ENCODE measurements at places on chromosomes 12 and 14.

DNA sequence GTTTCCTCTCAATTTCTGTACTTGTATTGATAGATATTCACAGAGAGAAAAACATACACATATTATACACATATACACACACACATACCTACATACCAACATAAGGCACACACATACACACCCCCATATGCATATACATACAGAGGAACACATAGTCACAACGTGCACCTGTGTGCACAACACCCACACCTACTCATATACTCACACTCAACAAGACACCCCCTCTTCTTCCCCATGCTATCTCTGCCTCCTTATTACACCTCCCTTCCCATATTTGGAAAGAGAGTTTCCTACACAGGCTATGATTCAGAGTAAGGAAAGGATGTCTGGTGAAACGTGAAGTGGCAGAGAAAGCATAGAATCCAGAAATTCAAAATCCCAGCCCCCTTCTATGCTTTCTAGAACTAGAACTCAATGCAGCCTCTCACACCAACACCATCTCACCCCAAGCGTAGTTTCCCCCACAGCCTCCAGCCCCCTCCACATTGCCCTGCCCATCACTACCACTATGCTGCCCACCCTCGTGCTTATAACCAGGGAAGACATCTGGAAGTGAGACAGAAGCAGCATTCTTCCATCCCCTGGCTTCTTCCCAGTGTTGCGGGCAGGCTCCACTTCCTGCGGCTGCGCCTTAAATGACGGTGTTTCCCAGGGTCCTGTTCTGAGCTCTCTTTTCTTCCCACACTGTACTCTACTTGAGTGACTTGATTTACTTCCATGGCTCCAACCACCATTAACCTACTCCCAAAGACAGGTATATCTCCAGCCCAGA lies 2.4 kb downstream of the RNASE8 start:
- DNase-seq = no peak

- no peak for DNase-seq
These were observed 18.0 kb upstream of the CMKLR1 start for GRCh38 chr12:108356835-108357806.

- no peak for DNase-seq
These were observed 60.4 kb upstream of the FOXN3 start for GRCh38 chr14:89477391-89477790.

- DNase-seq = no peak
These were observed 210.2 kb downstream of the PTPRO start for GRCh38 chr12:15532364-15532977.

- no peak for DNase-seq
These were observed 19.4 kb downstream of the RAP1B start for GRCh38 chr12:68630050-68630449.

GRCh38 chr12:113594967-113595366 lies 123.3 kb upstream of the LHX5 start:
- DNase-seq = no peak

DNA sequence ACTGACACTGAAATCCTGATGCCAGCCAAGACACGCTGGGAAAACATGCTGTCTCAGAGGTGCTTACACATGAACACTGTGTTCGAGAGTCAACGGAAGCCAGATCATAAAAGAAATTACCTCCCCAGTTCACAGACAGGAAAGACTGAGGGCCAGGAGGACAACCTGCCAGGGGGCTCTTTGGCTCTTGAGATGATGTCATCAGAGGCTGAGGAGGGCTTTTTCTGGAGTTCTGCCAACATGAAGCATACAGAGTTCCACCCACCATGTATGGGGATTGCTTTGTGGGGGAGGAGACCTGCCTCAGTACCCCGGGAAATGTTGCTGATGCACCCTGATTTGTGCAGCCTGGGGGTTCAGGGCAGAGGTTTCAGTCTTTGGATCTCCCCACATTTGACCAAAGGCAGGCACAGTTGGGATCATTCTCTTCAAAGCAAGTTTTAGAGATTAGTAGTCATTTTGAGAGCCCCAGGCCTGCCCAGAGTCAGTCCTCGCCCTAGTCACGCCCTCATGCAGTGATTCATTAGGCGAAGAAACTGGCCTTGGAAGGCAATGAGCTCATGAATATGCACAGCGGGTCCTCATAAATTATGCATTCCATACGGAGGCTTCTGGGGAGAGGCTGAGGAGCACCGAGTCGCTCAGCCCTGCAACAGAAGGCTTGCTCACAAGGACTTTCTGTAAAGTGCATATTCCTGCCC lies 34.9 kb upstream of the EML1 start:
- DNase-seq = no peak

- DNase-seq = no peak
These were observed 8.3 kb downstream of the RESF1 start for GRCh38 chr12:31967539-31967938.

DNA sequence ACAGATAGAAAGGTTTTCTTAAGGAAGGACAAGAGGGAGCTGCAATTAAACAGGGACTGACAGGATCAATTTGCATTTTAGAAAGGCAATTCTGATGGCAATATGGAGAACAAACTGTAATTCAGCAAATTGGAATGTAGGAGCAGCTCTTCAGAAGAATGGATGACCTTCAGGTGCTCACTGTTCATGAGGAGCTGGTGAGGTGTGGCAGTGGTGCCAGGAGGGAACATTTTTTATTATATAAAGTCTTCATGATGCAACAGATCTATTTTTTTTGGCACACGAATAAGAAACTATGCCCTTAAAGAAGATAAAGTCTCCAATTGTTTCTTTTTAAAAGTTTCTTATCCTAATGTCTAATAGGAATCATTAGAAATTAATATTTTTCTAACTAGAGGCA lies 151.7 kb downstream of the SLC38A4 start:
- no peak for DNase-seq

DNA sequence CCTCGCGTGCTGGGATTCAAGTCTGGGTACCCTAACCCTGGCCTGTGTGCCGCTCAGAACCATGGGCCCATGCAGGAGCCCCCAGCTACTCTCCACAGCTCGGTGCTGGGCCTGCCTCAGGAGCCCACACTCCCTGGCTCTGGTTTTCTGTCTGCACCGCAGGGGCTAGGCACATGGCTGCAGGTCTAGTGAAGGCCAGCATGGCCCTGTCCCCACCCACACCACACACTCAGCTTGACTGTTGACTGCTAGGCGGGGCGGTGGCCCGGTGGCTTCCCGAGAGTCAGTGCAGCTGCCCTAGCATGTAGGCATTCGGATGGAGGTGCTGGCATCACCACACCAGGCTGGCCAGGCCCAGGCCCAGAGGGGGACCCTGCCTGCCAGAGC lies 7.9 kb downstream of the INF2 start:
- no peak for DNase-seq

DNA sequence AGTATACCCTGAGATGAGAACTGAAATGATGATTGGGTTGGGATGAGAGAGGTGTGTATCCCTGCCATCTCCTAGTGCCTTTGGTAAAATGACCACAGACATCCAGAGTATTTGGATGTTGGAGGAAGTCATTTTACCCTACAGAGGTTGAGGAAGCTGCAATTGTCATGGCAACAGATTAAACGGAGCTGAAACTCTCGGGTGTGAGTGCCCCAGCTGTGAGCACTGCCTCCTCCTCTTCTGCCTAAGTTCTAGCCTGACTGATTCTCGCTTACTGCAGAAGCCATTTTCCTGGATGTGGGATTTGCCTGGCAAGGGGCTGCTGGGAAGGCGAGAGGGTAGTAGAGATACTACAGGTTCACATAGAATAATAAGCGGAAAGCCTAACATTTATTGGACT lies 10.3 kb upstream of the PPP4R4 start:
- DNase-seq = no peak

DNA sequence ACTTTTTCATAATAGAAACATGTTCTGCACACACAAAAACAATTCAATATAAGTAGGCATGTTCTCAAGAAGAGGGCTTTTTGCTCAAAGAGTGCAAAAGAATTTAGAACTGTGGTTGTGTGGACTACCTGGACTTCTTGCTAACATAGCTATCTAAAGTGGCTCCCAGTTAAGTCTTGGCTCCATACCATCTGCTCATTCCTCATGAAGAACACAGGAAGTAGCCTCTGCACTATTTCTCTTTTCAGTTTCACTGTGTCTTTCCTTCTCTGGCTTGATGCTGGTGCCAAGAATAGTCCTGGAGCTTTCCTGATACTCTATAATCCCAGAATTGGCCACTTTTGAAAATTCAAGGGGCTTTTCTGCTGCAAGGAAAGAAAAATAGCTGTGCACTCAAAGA lies 127.4 kb downstream of the CCER1 start:
- DNase-seq = no peak

GRCh38 chr12:96497855-96498254 lies 8.5 kb downstream of the CFAP54 start:
- DNase-seq = no peak

GRCh38 chr14:28483506-28483905 lies 283.1 kb upstream of the FOXG1 start:
- no peak for DNase-seq

DNA sequence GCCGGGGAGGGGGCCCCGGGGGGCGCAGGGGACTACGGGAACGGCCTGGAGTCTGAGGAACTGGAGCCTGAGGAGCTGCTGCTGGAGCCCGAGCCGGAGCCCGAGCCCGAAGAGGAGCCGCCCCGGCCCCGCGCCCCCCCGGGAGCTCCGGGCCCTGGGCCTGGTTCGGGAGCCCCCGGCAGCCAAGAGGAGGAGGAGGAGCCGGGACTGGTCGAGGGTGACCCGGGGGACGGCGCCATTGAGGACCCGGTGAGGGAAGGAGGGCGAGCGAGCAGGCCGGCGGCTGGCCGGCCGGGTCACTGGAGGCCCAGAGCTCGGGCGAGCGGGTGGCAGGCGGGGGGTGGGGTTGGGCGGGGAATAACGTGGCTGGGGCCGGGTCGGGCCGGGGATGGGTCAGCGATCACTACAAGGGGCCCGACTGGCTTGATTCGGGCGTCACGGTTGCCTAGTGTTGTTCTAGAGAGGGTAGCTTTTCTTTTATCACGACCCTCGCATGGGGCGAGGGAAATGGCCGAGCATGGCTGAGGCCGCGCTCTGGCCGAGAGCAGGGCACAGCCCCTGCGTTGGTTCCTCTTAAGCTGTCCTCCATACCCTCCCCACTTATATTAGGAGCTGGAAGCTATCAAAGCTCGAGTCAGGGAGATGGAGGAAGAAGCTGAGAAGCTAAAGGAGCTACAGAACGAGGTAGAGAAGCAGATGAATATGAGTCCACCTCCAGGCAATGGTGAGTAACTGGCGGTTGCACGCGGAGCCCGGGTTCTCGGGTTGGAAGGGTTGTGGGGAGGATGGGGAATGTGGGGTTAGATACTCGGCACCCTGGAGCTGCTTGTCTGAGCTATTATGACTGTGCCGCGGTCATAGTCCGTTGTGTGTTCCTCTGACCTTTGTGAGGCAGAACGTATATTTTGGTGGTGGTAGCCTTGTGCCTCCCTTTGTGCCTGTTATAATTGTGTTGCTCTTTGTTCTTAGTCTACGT lies 603 bp downstream of the PABPN1 start:
- DNase-seq = no peak

- no peak for DNase-seq
These were observed 451.3 kb downstream of the ZFP36L1 start for GRCh38 chr14:68341411-68342212.

GRCh38 chr14:94306047-94306978 lies 13.2 kb upstream of the SERPINA10 start:
- no peak for DNase-seq

DNA sequence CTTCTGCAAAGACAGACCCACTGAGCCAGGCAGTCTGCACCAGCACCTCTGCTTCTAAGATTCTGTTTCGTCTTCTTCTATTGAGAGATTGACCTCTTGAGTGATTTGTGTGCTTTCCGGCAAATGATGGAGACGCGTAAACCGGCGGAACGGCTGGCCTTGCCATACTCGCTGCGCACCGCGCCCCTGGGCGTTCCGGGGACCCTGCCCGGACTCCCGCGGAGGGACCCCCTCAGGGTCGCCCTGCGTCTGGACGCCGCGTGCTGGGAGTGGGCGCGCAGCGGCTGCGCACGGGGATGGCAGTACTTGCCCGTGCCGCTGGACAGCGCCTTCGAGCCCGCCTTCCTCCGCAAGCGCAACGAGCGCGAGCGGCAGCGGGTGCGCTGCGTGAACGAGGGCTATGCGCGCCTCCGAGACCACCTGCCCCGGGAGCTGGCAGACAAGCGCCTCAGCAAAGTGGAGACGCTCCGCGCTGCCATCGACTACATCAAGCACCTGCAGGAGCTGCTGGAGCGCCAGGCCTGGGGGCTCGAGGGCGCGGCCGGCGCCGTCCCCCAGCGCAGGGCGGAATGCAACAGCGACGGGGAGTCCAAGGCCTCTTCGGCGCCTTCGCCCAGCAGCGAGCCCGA lies 703 bp downstream of the ASCL4 start:
- DNase-seq = no peak

DNA sequence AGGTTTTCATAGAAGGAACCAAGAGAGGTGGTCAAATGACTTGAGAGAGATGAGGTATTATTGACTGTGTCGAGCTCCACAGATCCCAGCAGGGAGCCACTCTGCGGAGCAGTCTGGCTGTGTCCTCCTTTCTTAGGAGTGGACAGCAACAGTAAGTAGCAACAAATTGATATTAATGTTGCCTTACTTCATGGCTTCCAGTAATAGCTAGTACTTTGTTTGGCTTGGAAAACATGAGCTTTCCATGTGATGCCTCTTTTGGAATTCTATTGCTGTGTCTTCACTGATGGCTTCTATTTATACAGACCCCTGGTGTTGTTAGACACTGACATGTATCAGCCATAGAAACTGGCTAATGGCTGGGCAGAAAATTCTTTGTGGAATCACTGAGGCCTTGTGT lies 531.2 kb upstream of the CCDC196 start:
- no peak for DNase-seq

GRCh38 chr14:102258136-102258535 lies 46.8 kb downstream of the MOK start:
- DNase-seq = no peak

- peak; percentile 40 for DNase-seq
These were observed 180.0 kb downstream of the NPAS3 start for GRCh38 chr14:33118668-33119067.

DNA sequence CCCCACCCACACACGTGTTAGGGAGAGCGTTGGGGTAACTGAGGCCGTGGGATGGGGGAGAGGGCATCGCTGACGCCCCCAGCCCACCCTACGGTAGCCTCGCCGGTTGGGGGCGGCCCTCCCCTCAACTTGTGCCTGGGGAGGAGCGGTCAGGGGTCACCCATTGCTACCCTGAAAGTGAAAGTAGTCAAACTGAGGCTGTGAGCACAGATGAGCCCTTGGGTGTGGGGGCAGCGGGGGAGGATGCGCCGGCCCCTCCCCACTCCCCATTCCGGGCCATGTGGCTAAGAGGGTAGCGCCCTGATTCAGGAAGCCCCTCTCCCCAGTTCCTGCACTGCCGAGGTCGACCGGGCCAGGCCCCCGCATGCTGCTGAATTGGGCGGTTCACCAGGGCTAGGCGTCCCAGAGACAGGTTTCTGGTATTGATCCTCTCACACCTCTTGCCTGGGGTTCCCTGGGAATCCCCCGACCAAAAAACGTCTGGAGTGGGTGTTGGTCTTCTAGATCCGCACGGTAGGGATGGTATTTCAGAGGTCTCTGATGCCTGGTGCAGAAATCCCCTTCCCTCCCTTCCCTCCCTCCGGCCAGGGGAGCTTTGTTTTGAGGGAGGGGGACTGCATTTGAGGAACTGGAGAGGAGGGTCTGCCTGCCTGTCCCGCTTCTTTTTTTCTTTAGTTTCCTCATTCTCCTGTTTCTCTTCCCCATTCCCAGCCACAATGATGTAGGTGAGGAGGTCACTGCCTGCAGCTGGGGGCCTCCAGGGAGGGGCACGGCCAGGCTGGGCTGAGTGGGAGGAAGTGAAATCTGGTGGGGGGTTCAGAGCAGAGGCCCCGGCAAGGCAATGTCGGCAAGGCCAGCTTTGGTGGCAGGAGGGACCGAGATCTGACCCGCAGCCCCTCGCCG lies 1.0 kb downstream of the SH2B3 start:
- DNase-seq = no peak
